ENCODE measurements at places on chromosomes 12 and 14.

- no peak for DNase-seq
Measured at GRCh38 chr12:94783862-94784261, 133.5 kb upstream of the TMCC3 start.

GRCh38 chr12:123358035-123358434 is 6.6 kb downstream of the SBNO1 start:
- no peak for DNase-seq

GRCh38 chr14:69673578-69674305 is 62.3 kb downstream of the SUSD6 start:
- DNase-seq: peak; percentile 47

DNA sequence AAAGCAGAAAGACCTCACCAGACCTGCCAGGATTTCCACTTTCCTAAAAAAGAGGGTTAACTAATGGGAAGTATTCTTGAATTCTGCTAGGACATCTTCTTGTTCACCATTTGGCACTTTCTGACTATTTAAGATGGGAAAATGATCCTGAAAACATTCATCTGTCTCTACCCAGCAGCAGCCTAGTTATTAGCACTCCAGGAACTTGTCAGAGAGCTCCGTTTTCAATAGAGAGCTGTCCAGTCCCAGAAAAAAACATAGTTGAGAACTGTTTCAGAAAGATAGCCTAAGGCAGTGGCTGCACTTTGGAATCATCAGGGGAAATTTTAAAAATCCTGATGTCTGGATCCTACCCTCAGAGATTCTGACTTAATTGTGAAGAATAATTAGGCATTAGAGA is 22.1 kb upstream of the CEP83 start:
- no peak for DNase-seq

GRCh38 chr14:60309867-60310552 is 61.0 kb downstream of the PPM1A start:
- DNase-seq: no peak
